Stimulated activated naive CD8-positive, alpha-beta T cell treated with anti-CD3 and anti-CD28 coated beads, Interleukin-15, Interleukin-2, amounts not matched to agents 100 U/mL and 50 U/mL, for 24 hours (primary cell): ENCODE measurements at places on chromosomes 16 and 17.

DNA sequence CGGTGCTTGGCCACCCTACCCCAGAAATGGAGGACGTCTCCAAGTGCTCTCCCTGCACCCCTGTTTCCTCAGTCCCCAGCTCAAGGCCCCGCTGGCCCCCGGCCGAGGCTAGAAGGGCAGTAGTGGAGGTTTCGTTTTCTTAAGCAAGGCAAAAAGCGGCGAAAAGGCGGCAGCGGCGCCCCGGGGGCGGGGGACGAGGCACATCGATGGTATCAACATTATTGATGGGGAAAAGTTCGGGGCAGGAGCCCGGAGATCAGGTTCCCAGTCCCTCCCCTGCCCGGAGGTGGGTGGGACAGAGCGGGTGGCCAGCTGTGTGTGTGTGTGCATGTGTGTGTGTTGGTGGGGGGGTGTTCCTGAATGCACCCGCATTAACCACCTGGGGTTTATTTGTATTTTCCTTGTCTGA is 4.1 kb upstream of the SALL1 start:
- no peak for DNase-seq

DNA sequence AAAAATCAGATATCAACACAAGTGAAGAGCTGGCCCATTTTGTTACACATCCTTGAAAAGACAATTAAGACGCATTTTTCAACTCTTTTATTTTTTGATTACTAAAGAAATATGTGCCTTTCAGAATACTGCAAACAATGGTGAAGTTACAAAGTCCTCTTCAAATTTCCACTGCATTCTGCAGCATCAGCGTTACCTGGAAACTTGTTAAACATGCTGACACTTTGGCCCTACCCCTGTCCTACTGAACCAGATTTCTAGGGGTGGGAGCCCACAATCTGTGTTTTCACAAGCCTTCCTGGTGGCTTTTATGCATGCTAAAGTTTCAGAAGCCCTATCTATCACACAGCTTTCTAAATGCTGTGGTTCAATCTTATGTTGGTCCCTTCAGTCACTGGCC is 4.5 kb upstream of the CCL14 start:
- DNase-seq, result no peak

- peak; percentile 37 for DNase-seq
These were observed 567 bp downstream of the UBB start for GRCh38 chr17:16381496-16381820.

DNA sequence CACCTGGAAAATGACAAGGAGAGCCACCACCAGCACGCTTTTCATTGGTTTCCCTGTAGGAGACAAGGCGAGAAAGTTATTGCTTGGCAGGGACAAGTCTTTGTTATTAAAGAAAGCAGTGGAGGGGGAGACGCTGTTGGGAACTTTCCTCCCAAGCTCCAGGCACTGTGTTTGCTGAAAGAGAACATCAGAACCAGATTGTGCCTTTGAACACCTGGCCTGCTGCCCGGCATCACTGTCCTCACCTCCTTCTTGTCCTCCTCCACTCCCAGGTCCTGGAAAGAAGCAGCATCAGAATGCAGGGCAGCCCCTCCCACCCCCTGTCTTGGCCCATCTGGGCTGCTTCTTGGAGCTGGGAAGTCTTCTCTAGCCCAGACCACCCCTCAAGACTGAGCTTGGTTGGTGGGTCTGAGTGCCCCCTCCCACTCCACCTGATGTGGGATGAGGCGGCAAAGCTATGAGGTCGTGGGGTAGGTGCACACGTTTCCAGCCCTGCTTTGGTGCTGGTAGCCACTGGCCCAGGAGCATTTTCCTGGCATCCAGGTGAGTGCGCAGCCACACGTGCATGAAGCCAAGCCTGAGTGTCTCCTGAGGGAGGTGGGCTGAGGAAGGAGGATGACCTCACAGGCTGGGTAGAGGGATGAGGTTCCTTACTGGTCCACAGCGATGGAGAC is 6.2 kb downstream of the CCR7 start:
- no peak for DNase-seq

GRCh38 chr17:2259769-2260536 is 43.6 kb downstream of the SMG6 start:
- DNase-seq, result peak; percentile 82

DNA sequence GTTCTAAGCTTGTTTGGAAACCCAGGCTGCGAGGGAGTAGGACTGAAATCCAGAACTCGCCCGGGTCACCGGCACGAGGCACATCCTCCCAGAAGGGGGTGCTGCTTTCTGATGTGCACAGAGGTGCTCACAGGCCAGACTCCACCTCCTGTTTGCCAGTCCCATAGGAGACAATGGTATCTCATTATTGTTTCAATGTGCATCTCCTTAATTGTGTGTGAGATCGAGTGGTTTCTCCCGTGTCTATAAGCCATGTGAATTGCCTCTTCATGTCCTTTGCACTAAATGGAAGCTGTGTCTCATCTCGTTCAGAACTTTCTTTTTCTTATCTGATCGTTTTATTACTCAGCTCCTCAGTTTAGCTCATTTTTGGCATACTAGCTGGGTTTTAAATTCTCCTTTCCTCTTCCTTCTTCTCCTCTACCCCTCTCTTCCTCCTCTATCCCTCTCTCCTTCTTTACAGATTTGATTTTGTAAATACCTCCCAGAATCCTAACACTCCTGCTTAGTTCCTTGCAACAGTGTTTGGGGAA is 32.1 kb upstream of the PRKCB start:
- DNase-seq, result peak; percentile 78

DNA sequence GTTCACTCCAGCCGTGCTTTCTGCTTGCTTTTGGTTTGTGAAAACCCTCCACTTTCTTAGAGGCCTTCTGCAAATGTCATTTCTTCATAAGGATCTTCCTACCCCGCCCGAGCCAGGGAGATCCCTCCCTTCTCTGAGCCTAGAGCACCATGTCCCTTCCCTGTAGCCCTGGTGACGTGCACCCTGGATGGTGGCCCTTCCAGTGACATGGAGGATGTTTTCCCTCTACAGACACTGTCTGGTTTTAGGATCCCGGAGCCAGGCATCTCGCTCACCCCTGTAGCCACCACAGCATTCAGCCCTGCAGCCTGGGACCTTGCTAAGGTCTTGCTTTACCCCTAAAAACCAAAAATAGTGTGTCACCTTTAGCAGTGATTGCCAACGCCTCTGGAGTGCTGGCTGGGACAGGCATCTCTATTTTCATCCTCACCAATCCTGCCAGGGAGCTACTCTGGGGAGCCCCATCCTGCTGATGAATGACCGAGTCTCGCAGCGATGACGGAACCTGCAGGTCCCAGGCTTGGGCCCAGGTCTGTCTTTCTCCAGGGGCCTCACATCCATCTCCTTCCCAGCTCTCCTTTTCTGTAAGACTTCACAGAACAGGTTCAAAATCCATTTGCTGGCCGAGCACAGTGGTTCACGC is 394.1 kb upstream of the TNRC6C start:
- DNase-seq, result no peak

DNA sequence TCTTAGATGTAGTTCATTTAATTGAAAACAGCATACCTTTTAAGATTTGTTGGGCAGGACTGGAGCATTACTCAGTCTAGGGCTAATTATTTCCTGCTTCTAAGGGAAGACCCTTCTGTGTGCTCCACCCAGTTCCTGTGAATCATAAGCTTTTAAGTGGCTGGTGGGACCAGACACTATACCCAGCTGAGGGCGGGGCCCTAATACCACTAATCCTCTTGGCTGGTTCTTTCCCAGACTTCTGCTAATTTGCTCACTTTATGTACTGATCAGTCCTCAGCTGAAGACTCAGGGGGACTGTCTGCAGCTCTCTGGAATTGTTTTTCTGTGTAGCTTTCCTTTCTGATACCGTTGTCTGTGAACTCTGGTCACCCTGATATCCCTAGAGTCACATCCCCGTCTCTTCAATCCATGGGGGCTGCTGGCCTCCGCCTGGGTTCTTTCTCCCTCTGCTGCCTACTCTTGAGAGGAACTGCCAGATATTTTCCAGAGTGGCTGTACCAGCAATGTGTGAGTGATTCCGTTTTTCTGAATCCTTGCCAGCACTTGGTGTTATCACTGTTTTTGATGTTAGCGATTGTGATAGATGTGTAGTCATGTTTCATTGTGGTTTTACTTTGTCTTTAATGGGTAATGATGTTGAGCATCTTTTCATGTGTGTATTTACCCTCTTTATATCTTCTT is 35.1 kb downstream of the MFSD11 start:
- peak; percentile 48 for DNase-seq

DNA sequence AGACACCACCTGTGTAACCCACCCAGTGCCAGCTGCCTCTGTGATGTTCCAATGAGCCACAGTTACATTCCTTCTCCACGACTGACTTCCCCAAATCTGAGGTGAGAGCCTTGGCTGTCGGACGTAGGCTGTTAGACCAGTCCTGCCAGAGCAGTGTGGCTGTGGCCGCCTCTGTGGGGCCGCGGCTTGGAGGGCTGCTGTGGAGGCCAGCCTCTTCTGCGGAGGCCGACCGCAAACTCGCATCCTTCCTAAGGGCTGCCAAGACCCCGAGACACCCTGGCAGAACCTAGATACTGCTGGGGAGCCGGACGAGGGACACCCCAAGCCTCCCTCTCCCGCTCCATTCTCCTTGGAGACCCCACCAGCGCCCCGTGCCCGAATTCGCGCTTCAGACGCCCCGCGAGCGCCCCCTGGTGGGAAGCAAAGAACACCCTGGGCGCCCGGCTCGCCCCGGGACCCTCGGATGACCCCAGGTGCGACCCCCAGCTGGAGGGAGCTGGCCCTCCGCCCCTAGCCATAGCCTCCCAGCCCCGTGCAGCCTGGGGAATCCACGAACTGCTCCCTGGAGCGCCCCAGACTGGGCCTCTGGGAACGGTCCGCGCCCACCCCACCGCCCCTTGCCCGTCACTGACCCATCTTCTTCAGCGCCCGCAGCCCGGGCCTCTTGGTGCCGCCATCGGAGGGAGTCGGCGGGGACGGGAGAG is 547 bp downstream of the PLCD3 start:
- peak; percentile 71 for DNase-seq

GRCh38 chr17:9223531-9223930 is 202.2 kb downstream of the NTN1 start:
- no peak for DNase-seq

DNA sequence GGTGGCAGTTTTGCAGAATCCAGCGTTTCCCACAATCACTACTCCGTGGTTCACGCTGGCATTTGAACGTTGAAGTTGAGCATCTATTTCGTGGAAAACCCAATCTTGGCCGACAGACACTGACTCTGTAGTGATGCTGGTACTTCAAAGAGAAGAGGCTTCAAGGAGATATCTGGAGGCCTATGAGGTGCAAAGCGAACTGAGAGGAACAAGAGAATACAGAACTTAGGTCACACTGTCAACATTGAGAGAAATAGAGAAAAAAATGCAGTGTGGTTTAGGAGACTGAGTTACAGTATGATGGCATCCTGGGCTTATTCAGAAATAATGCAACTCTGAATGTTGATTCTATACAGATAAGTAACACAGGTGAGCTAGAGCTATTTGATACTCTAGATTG is 16.0 kb downstream of the CCL16 start:
- DNase-seq, result no peak

DNA sequence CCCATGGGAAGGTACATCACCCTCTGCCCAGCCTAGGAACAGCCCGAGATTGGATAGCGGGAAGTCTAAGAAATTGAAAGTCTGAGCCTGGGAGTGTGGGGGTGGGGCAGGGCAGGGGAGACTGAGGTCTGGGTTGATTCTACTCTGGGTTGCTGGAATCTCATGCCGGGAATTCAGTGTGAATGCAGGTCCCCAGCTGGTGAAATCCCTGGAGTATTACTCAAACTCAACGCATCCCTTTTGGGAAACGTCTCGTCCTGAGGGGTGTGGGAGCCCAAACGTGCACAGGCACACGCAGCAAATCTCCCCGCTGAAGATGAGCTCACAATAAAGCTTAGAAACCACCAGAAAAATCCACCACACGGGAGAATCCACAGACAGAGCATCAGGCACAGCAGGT is 55.4 kb downstream of the SOCS1 start:
- DNase-seq, result no peak

DNA sequence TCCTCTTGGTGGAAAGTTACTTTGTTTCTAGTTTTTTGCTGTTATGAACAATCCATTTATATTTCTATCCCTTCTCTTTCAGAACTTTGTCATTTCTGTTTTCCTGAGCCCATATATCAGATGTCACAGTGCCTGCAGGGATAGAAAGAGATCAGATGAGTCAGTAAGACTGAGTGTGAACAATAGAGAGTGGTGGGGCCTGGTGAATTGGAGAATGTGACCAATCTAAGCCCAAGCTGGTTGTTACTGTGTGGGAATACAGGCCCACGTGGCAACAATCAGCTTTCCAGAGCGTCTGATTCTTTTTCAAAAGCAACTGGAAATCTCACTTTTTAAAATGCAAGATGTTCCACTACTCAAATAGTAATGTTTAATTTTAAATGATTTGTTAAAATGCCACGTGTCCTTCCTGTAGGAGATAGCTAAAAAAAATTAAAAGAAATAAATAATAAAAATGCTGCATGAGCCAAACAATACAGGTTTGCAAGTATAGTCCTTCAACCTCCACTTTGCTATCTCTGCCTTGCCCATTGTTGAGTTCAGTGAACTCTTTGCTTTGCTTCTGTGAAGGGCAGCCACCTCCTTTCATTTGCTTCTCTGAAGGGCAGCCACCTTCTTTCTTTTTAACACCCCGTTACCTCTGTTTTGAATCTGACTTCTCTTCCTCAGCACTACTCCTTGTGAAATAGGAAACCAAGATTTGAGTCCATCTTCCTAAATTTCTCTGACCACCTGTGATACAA is 9.6 kb downstream of the DCTN5 start:
- DNase-seq, result no peak

DNA sequence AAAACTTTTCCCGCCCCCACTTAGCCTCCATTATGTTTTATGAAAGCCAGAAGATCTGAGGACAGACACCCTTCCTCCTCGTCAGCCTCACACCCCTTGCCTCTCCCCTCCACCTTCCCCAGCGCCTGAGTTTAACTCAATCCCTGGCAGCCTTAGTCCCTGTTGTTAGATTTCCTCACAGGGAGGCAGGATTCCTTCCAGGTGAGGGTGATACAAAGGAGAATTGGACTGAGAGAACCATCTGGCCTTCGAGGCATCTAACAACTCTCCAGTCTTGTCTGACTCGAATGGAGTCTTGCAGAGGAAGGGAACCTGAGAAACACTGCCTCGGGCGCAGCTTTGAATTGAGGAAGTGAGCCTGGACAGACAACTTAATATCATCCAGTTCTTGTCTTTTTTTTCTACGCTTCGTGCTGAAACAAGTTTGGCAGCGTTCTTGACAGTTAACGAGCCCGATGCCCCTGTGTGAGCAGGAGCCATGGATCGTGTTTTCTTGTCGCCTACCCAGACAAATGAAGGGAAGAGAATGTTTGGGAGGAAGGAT is 1.3 kb upstream of the ZNF768 start:
- DNase-seq, result no peak

DNA sequence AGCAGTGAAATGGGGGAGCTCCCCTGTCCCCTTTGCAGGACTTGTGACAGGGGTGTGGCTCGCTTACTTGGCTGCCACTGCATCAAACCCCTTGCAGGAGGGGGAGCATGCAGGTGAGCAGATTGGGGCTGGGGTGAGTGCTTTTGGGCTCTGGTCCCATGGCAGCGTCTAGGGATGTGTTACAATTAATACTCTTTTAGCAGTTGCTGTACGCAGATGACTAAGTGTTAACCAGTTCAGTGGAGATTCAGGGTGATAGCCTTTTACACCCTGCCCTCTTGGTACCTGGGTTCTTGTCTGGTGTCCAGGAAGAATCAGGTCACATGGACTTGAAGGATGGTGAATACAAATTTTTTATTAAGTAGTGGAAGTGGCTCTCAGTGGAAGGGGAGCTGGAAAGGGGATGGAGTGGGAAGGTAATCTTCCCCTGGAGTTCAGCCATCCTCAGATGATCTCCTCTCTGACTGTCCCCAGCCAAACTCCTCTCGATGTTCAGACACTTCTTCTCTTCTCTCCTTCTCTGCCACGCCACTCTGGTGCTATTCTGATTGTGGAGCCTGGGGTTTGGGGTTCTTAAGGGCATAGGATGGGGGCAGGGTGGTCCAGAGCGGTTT is 100.1 kb downstream of the MARF1 start:
- DNase-seq, result no peak

- DNase-seq, result no peak
These were observed 3.5 kb downstream of the PPY start for GRCh38 chr17:43938838-43939182.
